ENCODE measurements at places on chromosomes 11 and 22.

DNA sequence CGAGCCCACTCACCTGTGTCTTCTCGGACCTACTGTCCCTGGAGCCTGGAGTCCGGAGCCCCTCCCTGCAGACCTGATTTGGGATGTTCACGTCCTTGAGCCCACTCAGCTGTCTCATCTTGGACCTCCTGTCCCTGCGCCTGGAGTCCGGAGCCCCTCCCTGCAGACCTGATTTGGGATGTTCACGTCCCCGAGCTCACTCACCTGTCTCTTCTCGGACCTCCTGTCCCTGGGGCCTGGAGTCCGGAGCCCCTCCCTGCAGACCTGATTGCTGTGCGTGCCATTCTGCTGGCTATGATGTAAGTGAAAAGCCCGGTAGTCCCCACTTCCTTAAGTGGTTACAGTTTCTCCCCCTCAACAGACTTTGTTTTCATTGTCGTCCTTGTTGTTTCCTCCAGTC, 867.1 kb downstream of the BRD1 start:
- no peak for DNase-seq

DNA sequence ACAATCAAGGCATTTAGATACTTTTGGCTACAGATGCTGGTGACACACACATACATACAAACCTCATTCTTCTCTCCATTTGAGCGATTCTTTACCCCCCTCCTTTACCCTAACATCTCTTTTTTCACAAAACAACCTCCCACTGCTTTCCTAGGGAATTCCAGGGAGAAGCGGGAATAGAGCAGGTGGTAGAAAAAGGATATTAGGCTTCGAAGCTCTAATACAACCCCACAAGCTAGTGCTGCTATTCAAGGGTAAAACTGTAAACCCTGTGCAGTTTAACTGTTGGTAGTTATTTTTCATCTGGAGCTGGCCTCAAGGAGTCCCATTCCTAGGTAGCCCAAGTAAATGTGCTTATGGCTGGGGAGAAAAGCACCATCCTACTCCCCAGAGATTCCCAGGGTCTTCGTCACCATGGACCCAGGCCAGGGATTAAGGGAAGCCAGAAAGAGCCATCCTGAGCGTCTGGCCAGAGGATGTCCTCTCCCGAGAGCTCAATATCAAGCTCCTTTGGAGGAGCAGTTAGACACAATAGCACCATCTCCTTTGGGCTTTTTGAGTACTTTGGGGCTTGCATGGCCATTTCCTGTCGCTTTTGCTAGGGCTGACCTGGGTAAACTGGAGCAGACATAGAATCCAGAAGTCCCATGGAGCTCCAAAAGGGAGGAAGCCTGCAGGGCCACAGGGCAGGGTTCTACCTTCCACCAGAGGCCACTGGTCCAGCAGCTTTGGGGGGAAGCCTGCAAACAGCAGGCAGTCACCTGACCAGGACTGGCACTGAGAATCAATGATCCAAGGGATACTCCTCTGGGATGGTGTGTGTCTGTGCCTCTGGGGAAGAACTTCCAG, 3.1 kb downstream of the MAML2 start:
- no peak for DNase-seq

DNA sequence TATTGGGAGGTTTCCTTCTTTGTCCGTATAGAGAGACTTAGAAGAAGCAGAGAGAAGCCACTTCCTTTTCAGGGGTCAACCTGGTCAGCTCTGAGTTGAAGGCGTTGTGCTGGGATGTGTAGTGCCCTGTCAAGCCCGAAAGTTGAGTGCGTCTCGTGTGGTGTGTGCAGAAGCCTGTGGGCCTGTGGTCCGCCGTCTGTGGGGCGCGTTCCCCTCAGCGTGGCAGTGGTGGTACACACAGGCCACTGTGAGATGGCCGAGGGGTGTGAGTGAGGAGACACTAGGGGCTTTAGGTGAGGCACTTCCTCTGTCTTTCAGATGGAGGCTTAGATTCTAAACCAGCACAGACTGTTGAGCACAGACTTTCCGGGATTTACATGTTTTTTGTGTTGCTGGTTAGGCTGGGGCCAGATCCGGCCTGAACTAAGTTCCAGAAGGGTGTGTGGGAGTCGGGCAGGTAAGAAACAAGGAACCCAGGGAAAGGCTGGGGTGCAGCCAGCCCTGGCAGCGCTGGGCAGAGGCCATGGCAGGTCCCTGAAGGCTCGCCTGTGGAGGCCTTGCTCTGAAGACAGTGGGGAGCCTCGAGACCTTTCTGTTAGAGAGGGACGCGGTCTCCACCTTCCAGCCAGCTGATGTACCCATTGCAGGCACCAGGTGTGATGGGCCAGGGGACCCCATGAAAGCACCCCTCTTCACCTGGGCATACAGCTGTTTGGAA, 194.2 kb downstream of the TBC1D22A start:
- no peak for DNase-seq

DNA sequence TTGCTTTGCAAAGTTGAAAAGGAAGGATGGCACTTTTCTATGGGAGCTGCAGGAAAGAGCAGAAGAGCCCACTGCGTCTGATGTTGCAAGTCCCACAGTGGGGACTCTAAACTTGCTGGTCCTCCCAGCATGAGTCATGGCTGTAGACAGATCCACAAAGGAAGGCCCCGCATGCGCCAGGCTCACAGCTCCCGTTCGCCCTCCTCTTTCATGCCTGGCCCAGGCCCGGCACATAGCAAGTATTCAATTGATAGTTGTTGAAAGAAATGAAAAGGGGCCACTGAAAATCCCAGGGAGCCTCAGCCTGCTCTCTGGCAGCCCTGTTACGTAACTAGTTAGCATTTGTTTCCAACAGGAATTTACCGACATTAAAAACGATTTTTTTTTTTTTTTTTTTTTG, 18.9 kb downstream of the AP1B1 start:
- DNase-seq: peak; percentile 72

- no peak for DNase-seq
Measured at GRCh38 chr11:44824300-44824704, 97.5 kb downstream of the TSPAN18 start.

GRCh38 chr22:29073618-29074275, 912 bp downstream of the KREMEN1 start:
- DNase-seq: no peak

DNA sequence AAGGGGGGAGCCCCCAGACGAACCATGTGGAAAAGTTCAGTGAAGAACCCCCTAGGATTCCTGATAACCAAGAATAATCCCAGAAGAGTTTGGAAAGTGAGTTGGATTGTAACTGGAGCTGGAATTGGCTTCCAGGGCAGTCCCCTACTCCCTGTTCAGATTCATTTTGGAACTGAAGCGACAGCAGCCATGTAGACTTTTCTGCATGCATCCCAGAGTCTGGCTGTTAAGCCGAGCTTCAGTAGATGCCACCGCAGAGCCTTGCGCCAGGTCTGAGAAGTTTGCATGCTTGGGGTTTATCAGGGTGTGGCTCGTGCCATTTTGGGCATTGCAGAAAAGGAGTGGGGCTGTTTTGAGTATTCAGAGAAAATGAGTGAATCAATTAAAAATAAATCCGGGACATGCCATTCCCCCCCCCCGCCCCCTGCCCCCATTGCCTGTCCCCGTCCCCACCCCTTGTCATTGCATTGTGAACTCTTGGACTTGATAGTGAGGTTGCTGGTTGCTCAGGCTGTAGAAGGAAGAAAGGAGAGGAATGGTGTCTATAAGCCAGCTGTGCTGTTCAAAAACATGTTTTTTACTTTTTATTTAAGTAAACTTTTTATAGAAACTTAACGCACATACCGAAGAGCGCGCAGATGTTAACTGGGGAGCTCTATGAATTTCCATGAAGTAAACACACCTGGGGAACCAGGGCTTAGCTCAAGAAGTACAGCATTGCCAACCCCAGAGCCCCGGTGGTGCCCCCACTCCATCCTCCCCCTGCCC, 71.2 kb downstream of the LDLRAD3 start:
- DNase-seq: no peak

GRCh38 chr11:128334311-128335044, 252.9 kb downstream of the ETS1 start:
- no peak for DNase-seq

- DNase-seq: no peak
Measured at GRCh38 chr11:10891151-10891720, 33.4 kb upstream of the ZBED5 start.

GRCh38 chr11:57530215-57530595, 349 bp downstream of the TIMM10 start:
- DNase-seq: no peak

DNA sequence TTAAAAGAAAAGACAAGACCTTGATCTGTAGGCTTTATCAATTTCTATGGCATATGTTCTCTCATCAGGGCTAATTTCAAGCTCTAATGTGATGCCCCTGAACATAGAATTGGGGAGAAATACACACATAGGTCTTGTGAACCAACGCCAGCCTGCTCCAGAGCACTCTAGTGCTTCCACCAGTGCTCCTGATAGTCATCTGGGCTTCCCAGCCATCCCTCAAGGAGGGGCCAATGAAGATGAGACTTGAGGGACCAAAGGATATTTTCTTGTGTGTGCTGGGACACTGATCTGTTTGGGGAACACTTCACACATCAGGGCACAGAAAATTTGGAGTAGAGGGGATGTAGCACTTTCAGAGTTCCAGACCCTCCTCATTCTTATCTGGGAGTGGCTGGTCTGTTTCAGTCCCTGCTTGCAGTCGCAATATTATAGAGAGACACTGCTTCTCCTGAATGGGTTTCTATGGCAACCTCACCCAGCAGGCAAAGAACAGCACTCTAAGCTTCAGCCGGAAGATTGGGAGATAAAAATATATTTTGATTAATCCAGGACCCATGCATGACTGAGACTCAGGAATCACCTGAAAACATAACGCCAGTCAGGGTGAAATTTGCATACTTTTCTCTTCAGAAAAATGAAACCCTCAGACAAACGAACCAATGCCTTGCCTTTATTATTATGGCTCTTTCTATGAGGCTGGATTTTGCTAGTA, 28.4 kb upstream of the SCN3B start:
- DNase-seq: no peak

GRCh38 chr22:32796865-32797573, 4.5 kb upstream of the TIMP3 start:
- peak; percentile 83 for DNase-seq

- DNase-seq: no peak
Measured at GRCh38 chr11:1055990-1056771, 18.5 kb upstream of the MUC2 start.

- peak; percentile 59 for DNase-seq
Measured at GRCh38 chr22:19971276-19972124, 29.9 kb upstream of the TXNRD2 start.

GRCh38 chr22:23555118-23555517, 25.0 kb downstream of the IGLL1 start:
- DNase-seq: no peak

DNA sequence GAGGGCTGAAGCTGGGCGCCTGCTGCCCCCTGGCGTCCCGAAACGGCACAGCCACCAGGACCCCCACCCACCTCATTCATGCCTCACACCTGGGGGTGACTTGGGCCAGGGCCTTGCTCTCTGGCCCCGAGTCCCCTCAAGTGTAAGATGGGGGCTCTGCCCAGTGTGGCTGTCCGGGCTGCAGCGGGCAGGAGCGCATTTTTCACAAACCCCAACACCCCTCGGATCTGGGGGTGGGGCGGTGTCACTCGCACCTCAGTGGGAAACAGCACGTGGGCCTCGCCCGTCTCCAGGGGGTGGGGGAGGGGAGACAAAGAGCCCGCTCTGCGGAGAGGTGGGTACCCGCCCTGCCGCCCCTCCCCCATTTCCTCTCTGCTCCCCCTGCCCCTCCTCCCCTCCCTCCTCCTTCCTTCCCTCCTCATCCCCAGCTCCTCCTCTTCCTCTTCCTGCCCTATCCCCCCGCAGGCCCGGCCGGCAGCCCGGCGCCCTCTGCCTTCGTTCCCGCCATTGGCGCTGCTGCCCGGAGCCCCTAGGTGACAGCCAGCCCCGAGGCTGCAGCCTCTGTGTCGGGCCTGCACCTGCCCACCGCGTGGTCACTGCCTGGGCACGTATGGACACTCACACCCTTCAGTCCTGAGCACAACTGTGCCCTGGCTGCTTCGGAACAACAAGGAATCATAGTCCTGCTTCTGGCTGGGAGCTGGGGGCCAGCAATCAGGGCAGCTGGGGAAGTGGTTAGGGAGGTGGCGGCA, 6.8 kb upstream of the CDKN1C start:
- peak; percentile 72 for DNase-seq

DNA sequence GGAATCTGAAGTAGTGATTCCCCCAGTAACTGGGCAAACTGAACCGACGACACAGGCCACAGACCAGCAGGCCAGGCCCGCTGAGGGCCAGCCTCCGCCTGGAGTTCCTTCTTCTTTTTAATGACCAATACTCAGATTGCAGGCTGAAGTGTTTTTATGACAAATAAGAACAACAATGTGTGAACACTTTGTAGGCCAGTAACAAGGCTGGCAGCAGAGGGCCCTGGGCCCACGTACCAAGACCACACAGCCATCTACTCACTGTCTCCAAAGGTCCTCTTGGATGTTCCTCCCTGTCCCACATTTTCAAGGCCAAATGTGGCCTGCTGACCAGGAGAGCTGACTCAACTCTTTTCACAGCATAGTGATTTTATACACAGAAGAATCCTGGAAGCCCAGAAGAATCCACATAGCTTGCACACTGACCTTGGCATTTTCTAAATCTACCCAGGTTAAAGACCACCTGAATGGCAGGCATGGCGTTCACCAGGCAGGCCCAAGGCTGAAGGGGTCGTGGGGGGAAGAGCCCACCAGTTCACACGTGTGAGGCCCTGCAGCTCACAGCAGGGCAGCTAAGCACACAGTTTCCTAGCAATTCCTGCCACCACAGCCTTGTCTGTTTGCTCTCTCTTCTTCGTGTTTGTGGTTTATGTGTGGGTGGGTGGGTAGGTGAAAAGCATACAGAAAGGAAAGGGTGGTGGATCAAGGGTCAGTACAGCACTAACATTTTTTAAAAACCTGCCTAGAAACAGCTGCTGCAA, 13.3 kb downstream of the SMCO4 start:
- peak; percentile 28 for DNase-seq

DNA sequence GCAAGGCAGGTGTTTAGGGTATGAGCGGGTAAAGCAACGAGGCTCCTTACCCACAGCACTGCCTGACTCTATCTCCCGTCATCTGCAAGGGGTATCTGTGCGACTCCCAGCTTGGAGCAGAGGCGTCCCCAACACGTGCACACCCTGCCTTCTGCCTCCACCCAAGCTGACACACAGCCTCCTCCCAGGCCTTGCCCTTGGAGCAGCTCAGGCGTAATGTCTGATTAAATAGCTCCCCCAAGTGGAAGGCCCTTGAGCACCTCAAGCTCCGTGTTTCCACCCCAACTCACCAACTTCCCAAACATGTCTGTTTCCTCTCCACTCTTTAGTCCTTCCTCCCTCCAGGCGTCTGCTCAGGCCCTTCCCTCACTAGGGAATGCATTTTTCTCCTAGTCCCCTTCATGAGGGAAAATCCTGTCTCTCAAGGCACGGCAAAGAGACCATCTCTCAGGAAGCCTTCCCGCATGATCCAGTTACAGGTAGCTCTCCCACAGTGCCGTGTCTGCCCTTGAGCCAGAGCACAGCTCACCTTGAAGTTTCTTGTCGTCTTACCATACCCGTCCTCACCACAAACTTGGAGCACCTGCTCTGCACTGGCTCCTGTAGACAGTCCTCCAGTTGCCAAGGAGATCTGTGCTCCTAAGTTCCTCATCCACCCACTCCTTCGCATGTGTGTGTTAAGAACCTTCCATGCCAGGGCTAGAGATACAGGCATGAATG, 15.8 kb downstream of the CYB5R2 start:
- peak; percentile 45 for DNase-seq

- DNase-seq: no peak
Measured at GRCh38 chr11:112694245-112694644, 267.0 kb upstream of the NCAM1 start.

Data from common myeloid progenitor, CD34-positive (primary cell).